ENCODE measurements at places on chromosomes 2 and 18.

GRCh38 chr2:28683100-28683706 is 68.4 kb upstream of the PPP1CB start:
- peak; percentile 57 for DNase-seq

DNA sequence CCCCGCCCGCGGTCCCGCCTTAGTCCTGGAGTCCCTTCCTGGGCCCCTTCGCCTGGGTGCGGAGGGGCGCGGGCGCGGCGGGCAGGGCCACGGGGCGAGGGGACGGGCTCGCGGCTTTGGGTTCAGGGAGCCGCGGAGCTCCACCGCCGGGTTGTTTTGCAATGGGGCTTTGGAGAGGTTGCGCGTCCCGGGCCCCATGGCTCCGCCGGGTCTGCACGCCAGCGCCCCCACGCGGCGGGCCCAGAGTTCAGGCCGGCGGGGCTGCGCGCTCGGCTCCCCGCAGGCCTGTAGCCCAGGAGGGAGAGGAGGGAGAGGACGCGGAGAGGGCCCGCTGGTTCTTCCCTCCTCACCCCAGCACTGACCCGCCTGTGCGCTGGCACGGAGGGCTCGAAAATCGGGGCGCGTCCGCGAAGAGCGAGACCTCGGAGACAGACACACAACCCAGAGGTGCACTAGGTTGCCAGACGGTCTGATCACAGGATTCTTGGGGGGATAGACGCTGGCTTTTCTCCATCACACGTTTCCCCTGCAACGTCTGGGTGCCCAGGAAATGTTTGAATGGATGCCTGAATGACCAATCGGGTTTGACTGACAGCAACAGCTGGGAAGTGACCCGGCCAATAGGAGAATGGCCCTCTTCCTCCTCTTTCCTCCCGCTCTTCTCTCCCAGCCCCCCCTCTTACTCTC is 4.9 kb upstream of the SIX2 start:
- DNase-seq = no peak

- DNase-seq = peak; percentile 14
Observed at GRCh38 chr18:11040823-11041656, 108.3 kb downstream of the PIEZO2 start.

DNA sequence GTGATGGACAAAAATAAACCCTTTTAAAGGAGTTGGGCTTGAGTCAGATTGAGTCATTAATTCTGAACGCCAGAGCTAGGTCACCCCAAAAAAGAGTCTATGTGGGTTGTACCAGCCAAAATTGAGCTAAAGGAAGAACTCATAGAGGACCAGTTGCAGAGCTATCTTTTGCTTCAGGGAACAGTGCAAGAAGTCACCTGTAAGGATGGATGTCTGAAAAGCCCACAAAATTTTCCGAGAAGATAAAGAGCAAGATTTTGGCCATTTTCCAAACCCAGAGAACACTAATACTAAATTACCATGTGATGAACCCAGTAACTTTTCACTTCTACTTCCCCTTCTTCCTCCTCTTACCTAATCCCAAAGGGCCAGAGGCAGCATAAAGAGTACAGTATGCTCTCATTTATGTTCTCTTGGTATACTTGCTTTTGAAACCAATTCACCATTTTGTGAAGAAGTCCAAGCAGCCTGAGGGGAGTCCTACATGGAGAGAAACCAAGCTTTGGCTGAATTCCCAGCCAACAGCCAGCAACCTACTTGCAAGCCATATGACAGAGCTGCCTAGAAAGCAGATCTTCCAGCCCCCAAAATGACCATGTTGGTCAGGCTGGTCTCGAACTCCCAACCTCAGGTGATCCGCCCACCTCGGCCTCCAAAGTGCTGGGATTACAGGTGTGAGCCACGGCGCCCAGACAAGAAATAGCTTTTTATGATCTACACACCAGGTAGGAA is 551.7 kb downstream of the SATB2 start:
- DNase-seq = no peak

DNA sequence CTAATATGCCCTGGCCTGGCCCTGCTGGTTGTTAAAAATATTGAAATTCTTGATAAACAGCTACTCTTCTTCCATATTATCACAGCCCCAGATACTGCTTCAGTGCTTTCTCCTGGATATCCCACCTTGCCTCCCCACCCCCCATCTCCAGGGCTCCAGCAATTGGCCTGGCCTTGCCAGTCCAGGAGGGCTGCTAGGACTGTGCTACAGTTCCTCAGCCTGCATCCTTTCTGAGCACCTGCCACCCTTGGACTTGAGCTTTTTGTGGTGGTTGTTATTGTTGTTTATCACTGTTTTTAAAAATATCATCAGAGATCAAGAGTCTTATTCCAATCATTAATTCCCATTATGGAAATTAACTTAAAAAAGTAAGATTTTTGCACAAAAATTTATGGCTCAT is 13.5 kb downstream of the HNMT start:
- no peak for DNase-seq

GRCh38 chr2:238130696-238131628 is 7.5 kb upstream of the KLHL30 start:
- DNase-seq = no peak

GRCh38 chr2:38521835-38522234 is 80.9 kb downstream of the HNRNPLL start:
- DNase-seq = no peak

- DNase-seq = no peak
Observed at GRCh38 chr2:127275789-127276188, 18.2 kb downstream of the ERCC3 start.

GRCh38 chr2:162538967-162539366 is 195.0 kb downstream of the GCA start:
- no peak for DNase-seq

DNA sequence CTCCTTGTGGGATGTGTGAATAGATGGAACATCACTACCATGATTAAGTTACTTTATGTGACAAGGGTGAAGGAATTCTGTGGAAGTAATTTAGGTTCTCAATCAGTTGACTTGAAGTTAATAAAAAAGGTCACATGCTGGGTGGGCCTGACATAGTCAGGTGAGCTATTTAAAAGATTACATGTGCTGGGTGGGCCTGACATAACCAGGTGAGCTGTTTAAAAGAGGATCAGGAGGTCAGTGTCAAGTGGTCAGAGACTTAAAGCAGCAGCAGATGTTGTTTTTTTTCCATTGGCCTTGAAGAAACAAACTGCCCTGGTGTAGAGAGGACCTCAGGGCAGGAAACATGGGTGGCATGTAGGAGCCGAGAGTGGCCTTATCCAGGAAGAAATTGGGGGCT is 3.3 kb downstream of the IL1R2 start:
- no peak for DNase-seq

DNA sequence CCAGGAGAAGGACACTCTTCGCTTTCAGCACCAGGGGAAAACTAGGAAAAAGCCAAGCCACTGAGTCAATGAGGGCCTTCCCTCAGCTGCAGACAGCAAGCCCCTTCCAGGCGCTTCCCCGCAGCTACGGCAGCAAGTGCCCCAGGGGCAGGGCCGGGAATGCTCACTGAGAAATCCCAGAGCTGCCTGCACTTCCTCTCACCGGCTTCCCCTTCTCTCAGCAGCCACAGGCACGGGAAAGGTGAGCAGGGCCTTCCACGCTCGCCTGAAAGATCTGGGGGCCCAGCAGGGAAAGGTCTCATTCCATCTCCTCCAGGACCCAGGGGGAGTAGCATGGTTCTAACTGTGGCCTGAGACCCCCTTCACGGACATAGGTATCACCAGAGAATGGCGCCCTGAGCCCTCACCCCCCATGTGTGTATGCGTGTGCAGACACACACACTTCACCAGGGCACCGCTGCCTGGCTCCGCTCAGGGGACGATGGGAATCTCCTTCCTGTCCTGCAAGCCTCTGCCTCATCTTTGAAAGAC is 29.6 kb upstream of the FOSL2 start:
- no peak for DNase-seq
